ENCODE measurements at places on chromosomes 11 and 22.

GRCh38 chr11:125301346-125301745, 136.8 kb downstream of the PKNOX2 start:
- DNase-seq, result no peak

DNA sequence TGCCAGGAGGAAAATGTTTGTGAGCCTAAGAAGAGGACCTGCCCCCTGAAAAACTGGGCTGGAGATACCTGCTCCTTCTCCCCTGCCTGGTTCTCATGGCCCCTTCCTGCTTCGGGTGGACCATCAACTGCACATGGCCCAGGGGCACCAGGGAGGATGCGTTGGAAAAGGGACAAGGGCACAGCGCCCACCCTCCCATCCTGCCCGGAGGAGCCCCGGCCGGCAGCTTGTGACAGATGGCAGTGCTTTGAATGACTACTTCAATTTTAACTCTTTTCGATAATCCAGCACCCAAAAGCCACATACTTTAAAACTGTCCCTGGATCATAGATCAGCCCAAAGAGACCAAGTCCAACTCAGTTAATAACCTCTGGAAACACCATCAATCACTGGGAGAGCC, 135.8 kb upstream of the NECTIN1 start:
- DNase-seq, result no peak

DNA sequence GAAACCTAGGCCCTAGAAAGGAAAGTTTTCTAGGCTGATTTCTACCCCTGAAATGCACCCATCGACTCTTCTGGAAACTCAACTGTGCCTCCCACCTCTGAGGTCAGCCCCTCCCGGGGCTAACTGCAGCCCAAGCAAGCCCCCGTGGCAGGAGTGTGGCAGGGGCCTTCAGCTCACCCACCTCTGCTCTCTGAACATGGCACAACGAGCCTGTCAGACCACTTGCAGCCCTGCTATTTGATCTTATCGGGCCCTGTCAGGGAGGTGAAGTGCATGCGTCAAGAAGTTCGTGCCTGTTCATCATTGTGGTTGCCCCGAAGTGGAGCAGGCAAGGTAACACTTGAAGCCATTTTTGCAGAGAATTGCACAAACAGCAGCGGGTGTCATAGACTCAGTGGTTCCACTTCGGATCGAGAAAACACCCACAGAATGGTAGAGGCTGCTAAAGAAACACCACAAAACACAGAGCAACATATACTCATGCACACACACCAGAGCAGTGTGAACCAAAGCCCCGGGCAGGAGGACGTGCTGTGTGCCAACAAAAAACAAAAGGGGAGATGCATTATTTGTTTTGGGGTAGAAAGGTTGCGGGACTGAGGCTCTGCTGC, 262.7 kb downstream of the ETS1 start:
- no peak for DNase-seq

- DNase-seq, result no peak
These were observed 121.4 kb downstream of the MICAL3 start for GRCh38 chr22:17902960-17903359.

GRCh38 chr11:26914968-26915367, 78.9 kb upstream of the FIBIN start:
- no peak for DNase-seq

DNA sequence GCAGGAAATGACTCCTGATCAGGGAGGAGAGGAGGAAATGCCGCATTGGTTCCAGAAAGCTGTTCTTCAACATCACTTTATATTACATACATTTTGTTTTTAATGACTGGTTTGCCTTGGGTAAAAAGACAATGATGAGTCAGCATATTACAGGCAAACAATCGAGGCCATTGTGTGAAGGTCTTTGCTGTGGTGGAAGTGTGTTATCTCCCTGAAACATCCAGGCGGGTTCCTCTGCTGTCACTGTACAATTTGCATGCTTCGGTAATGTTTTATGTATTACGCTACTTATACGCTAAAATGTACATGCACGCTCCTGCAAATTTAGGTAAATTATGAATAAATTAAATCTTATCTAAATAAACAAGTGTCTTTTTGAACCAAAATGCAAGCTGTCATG, 161.1 kb downstream of the KIRREL3 start:
- no peak for DNase-seq

GRCh38 chr11:66339686-66340483, 3.7 kb upstream of the RIN1 start:
- no peak for DNase-seq

GRCh38 chr11:68411501-68411991, 49.0 kb upstream of the PPP6R3 start:
- DNase-seq, result no peak

- DNase-seq, result peak; percentile 78
These were observed 14.6 kb upstream of the POLD3 start for GRCh38 chr11:74577624-74578396.

DNA sequence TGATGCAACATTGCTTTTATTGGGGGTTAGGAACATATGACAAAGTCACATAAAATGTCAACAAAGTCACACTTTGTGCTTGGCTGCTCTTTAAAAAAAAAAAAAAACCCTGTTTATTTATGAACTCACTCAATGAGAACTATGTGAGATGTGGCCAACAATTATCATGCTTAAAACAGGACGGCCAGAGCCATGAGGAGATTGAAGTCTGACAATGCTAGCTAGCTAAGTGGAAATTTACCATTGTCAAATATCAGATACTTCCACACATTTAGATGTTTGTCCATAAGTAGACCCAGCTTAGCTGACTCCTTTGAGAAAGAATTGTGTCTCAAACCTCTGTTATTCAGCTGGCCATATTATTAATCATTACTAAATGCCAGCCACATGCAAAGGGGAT, 26.9 kb downstream of the BLID start:
- no peak for DNase-seq

DNA sequence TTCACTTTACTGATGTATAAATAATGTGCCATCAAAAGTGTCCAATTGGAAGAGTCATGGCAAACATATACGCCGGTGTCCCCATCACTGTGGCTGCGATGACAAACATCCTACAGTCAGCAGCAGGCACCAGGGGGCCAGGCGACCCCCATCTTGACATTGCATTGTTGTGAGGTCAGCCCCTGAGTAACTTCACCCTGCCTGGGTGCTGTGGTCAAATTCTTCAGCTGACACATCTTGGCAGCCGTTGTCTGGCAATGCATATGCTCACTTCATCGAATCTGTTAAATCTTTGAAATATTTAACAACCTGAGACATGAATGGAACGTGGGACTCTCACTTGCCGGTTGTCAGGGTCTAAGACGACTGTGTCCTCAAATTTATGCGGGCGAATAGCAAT, 430.9 kb downstream of the BRD1 start:
- DNase-seq, result no peak

DNA sequence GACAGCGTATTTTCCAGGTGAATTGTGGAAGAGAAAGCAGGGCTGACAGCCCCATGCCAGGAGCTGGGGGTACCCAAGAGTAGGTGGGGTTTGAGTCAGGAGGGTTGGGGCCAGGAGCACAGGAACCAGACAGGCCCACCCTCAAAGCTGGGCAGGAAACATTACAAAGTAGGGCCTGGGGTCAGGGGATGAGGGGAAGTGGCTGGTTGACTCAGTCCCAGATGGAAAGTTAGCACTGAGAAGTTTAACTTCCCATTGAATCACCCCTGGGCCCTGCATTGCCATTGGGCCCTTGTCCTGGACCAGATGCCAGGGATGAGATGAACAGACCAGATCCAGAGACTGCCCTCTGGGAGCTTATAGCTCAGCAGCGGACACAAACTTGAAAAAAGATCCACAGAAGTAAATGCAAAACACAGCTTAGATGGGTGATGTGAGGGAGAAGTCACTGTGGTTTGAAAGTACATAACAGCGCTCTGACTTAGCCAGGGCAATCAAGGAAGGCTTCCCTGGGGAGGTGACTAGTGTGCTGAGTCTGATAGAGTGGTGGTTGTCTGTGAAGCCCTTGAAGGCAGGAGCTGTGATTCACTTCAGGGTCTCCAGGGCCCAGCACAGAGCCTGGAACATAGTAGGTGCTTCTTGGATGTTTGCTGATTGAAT, 2.2 kb downstream of the MAFF start:
- DNase-seq, result no peak

- DNase-seq, result no peak
These were observed 70.8 kb downstream of the WNT7B start for GRCh38 chr22:45905924-45906865.

DNA sequence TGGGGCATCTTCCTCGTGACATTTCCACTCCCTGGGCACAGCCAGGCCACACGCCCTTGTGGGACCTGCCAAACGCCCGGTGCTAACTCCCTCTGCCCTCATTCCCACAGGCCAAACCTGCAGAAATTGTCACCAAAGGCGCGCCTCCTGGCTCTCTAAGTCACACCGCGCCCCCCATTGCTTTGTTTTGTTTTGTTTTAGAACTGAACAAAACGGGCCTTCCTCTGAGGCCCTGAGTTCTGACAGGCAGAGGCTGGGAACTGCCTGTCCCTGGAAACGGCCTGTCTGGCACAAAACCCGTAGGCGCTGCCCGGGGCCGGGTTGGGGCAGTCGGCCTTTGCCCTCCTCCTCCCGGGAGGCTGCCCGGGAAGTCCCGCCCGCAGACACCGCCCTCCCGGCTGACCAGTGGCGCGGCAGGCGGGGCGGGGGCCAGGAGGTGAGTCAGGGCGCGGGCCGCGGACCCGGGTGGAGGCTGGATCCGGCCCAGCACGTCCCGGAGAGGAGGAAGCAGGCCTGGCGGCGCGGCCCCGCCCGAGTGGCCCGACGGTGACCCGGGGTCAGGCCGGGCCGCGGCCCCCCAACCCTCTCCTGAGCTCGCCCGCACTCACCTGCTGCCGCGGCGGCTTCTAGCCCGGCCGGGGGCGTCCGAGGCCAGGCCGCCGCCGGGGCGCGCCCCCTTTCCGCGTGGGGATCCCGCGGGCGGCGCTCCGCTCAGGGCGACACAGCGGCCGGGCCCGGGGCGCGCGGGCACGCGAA, 465 bp downstream of the SUN2 start:
- no peak for DNase-seq

DNA sequence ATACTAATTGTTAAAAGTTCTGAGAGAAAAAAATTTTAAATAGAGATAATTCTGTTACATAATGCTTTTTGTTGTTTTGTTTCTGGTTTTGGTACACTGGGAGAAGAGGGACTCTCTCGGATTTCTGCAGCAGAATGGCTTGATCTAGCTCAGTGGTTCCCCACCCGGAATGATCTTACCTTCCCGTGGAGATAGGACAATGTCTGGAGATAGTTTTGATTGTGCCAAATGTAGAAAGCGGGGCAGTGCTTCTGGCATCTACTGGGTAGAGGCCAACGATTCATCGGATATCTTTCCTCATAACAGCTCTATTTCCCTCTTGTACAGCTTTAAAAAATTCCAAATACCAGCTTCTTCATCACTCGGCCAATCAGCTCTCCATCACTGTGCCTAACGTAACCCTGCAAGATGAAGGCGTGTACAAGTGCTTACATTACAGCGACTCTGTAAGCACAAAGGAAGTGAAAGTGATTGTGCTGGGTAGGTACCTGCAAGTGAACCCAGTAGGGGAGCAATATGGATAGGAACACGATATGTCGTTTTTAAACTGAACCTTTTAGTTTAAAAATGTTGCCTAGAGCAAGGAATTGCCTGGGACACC, 13.2 kb downstream of the CRTAM start:
- DNase-seq, result no peak

GRCh38 chr22:37043828-37044538, 7.6 kb upstream of the KCTD17 start:
- no peak for DNase-seq

DNA sequence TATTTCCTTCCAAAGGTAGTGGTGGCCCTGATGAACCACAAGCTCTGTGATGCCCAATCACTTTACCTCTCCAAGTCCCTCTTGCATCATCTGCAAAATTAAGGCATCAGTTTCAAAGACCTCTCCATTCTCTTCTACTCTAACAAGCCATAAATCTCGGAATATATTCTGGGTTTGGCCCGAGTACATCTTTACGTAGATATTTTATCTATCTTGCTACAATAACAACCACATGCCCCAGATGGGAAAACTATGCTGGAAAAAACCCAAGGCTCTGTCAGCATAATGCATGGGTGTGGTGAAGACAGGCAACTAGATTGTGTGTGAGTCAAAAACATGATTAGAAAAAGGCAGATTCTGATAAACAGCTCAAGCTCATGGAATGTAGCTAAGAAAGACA, 228.2 kb upstream of the BLID start:
- DNase-seq, result no peak

GRCh38 chr22:47375621-47376321, 613.3 kb downstream of the TBC1D22A start:
- no peak for DNase-seq

GRCh38 chr11:114379394-114380069, 20.8 kb downstream of the C11orf71 start:
- DNase-seq, result no peak

- no peak for DNase-seq
These were observed 105.2 kb downstream of the SPON1 start for GRCh38 chr11:14067686-14068085.

DNA sequence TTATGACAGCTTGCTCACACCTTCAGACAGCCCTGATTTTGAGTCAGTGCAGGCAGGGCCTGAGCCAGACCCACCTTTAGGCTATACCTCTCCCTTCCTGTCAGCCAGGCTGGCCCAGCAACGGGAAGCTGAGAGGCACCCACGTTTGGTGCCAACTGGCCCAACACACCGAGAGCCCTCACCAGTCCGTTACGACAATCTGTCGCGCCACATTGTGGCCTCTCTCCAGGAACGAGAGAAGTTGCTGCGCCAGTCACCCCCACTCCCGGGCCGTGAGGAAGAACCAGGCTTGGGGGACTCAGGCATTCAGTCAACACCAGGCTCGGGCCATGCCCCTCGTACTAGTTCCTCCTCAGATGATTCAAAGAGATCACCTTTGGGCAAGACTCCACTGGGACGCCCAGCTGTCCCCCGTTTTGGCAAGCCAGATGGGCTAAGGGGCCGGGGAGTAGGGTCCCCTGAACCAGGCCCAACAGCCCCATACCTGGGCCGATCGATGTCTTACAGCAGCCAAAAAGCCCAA, 13.1 kb downstream of the MED19 start:
- no peak for DNase-seq

- no peak for DNase-seq
These were observed 109.1 kb downstream of the MED15 start for GRCh38 chr22:20616451-20617043.

GRCh38 chr11:120086651-120087050, 51.3 kb downstream of the TRIM29 start:
- DNase-seq, result no peak

- DNase-seq, result no peak
These were observed 17.0 kb downstream of the SLC22A12 start for GRCh38 chr11:64608046-64608445.

GRCh38 chr22:36103891-36104290, 56.7 kb downstream of the APOL3 start:
- no peak for DNase-seq

DNA sequence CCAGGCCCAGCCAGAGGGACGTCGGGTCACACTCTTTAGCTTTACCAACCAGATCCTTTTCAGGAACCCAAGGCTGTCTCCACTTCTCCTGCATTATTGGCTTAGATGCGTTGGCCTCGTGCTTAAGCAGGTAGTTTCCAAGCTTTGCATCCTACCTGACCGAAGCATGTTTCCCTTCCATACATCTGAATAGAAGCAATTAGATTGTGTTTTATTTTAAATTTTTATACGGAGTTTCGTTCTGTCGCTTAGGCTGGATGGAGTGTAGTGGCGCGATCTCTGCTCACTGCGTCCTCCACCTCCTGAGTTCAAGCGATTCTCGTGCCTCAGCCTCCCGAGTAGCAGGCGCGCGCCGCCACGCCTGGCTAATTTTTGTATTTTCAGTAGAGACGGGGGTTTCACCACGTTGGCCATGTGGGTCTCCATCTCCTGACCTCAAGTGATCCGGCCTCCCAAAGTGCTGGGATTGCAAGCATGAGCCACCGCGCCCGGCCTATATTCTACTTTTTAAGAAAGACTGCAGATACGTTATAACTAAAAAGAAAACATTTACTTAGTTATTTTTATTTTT, 677 bp downstream of the DYNC2H1 start:
- DNase-seq, result no peak

- no peak for DNase-seq
These were observed 4.8 kb downstream of the OAF start for GRCh38 chr11:120215634-120216033.
